ENCODE measurements at places on chromosomes 16 and 17.

DNA sequence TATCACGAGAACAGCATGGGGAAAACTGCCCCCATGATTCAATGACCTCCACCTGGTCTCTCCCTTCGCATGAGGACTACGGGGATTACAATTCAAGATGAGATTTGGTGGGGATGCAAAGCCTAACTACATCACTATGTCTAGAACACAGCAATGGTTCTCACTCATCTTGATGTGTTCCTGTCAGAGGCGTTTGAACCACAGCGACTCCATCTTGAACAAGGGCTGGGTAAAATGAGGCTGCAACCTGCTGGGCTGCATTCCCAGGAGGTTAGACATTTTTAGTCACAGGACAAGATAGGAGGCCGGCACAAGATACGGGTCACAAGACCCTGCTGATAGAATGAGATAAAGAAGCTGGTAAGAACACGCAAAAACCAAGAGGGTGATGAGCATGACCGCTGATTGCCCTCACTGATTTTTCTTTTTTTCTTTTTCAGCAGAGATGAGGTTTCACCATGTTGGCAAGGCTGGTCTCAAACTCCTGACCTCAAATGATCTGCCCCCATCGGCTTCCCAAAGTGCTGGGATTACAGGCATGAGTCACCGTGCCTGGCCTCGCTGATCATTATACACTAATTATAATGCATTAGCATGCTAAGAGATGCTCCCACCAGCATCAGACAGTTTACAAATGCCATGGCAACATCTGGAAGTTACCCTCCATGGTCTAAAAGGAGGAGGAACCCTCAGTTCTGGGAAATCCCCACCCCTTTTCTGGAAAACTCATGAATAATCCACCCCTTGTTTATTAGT lies 3.0 kb upstream of the PPY start:
- peak; percentile 35 for DNase-seq

DNA sequence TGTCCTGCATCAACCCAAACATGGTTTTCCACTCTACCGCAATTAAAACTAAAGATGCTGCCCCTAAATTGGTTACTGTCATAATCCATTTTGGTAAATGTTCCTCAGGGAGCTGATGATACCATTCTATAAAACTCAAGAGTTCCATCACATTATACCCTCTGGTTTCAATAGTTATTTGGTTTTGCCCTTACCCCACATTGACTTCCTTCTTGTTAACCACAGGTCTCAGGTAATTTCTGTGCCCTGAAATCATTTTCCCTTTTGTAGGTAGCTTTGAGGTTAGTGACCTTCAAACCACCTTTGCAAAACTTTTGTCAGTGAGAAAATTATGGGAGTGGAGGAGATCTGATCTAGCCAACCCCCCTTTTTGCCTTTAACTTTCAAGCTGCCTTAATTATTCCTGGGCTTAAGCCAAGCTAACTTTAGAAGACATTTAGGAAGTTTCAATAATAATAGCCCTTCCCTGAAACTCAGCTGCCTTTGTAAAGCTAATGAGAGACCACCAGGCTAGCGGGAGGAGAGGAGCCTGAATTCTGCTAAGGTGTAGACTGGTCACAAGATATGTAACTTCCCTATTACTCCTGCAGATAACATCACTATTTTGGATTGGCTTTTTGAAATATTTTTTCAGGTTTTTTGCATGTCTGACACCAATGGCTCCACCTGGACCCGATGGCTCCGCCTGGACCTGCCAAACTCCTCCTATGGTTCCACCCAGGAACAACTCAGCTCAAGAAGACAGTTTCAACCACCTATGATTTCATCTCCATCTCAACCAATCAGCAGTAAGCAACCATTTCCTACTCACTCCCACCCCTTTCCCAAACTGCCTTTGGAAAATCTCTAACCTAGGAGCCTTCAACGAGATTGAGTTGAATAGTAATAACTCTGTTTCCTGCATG lies 224.9 kb downstream of the HS3ST3B1 start:
- DNase-seq: no peak

- DNase-seq: no peak
Measured at GRCh38 chr17:76930107-76930506, 61.9 kb downstream of the MGAT5B start.

DNA sequence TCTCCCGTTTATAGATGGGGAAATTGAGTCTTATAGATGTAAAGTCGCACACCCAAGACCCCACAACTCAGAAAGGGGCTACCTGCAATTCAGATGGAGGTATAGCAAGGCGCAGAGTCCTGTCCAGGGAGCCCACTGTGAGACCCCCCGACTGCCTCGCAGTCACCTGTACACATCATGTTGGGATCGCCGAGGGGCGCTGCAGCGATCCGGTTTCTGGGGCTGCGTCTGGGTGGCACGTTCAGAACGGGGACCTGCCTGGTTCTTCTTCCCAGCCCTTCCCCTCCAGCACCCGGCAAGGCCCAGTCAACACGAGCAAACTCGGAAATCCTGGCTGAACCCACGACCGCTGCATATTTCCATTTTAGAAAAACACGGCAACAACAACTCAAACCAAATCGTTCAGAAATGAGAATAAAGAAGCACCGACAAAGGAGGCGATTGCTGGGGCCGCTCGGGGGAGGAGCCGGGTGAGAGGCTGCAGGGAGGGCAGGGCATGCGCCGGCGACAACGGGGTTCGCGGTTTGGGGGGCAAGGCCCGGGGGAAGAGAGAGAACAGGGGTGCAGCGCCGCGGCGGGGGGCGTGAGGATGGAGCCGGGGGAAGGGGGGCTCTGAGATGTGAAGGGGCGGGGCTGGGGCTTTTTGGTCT lies 643 bp downstream of the HSDL1 start:
- DNase-seq: peak; percentile 9

DNA sequence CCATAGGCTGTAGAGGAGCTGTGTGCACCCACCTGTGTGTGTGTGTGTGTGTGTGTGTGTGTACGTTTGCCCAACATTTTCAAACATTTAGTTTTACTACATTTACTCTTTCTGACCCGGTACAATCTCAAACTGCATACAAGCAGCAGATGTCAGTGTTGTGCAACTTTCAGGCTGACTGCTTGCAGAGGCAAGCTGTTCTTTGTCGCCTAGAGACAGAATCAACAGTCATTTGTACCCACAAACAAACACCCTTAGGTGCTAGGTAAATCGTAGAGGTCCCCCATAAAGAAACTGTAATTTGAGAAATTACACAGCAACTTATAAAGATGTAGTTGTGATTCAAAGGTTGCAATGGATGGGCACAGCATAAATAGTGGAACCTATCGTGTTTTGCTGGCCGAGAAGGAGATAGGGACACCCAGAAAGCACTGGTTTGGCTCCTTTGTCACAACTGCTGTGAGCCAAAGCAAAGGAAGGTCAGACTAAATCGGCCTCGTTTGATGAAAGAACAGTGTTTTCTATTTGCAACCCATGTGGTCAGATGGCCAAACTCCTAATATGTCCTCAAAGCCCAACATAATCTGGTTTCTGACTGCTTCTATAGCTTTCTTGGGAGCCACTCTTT lies 478.4 kb downstream of the TOX3 start:
- peak; percentile 20 for DNase-seq

- no peak for DNase-seq
Measured at GRCh38 chr16:31298340-31298739, 38.6 kb downstream of the ITGAM start.

DNA sequence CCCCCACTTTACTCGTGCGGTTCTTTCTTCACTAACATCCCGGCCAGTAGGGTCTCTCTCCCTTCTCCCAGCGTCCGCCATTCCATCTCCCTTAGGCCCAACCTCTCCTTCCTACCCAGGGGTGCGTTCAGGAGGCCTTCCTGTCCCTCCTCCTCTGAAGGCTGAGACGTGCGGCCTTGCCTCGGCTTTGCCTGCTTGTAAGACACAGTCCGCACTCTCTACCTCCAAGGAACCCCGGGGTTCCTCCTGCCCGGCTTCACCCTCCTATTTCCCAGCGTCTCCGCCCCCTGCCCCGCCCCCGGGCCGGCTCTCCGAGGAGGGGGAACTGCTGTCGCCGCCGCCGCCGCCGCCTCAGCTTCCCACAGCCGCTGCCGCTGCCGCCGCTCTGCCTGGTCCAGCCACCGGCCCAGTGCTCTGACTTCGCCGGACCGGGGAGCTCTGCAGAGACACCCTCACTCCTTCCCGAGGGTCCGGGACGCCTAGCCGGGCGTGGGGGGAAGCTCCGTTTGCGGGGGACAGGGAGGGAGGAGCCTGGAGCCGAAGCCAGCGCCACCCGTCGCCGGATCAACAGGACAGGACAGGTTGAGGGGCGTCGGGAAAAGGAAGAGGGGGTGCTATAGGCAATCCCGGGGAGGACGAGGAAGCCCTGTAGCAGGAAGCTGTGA lies 1.2 kb upstream of the FGF11 start:
- no peak for DNase-seq

DNA sequence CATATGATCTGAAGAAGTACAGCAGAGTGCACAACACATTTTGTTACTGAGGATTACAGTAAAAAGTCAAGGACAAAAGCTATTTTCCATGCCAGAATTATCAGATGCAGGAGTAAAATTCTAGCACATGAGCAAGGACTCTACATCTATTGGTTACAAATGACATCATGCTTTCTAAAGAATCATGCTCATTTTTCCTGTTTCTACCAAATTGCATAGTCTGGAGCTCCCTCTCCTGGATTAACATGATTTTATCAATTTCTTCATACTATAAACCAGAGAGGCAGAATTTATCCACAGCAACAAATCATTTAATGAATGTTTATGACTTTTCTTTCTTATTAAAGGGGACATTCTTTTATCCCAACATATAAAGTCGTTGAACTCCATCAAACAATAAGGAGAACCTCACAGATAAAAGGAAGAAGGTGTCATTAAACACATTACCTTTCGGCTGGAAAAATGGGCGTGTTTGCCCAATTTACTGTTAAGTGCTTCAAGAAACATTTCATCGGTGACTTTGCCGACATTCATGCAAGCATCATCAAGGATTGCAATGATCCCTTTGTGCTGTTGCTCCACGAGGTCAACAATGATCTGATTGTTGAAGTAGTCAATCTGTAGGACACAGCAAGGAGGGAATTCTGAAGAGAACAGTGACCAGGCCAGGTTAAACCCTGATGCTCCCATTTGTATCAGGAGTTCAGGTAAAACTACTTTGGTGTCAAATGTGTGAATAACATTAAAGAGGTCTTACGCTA lies 121.7 kb downstream of the MYO1D start:
- peak; percentile 86 for DNase-seq

DNA sequence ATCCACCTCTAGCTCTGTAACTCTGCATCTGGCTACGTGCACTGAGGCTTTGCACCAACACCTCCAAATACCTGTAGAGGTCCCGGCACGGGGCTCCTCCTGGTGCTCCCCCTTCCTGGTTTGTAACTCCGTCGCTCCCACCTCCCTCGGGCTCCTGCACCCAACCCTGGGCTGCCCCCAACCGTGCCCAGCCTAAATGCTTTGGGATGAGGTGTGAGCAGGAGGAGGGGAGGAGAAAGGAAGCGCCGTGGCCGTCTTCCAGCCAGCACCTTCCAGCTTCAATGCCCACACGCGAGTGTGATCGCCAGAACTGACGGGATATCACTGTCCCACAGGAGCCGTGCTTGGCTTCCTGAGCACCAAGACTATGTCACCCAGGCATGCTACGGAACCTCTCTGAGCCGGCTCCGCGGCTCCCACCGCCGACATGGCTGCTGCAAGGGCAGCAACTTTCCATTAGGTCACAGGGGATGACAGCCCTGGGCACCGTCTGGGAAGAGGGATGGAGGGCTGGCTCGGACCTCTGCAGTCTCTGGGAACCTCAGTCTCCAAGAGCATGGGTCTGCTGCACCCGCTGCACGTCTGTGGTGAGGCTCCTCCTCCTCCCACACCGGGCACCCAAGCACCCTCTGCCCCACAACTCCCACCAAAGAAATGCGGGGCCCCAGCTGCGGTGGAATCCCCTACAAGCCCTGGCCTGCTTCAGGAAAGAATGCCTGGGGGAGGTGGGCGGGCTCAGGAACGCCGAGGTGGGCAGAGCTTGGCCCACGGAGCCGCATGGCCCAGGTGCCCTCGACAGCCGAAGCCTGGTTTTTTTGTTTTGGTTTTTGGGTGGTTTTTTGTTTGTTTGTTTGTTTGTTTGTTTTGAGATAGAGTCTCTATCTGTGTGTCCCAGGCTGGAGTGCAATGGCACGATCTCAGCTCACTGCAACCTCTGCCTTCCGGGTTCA lies 6.4 kb upstream of the SLC38A10 start:
- no peak for DNase-seq

DNA sequence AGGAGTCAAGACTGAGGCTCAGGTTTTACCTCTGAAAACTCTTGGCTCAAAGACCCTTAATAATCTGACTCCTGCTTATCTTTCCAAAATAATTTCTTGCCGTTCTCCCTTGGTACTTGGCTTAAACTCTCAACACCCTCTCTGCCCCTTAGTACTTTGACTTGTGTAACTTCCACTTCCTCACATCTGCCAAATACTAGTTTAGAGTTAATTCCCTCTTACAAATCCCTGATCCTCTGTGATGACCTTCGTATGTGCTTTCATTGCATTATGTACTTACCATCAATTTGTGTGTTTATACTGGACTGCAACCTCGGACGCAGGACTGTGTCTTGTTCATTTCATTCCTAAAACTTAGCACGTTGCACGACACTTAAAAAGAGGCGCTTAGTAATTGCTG lies 35.2 kb downstream of the ZNF207 start:
- no peak for DNase-seq

DNA sequence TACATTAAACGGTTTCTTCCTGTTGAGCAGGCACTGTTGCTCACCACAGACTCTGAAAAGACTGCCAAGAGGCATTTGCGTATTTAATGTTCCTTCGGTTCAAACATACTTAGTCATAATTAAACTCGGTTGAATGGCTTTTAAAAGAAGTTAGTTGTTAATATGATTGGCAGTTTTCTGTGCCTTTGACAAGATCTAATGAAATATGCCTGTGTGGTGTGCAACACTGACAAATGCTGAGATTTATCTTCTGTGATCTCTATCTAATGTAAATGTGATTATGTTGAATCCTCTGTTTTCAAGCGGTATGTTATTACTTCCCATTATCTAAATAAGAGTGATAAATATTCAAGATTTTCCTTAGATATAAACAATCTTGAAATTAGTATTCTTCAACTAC lies 1046.6 kb downstream of the CDH8 start:
- DNase-seq: no peak
